Activated naive CD4-positive, alpha-beta T cell (primary cell): ENCODE measurements at places on chromosomes 5 and 9.

- DNase-seq: no peak
Measured at GRCh38 chr5:171649075-171649401, 136.6 kb upstream of the SMIM23 start.

DNA sequence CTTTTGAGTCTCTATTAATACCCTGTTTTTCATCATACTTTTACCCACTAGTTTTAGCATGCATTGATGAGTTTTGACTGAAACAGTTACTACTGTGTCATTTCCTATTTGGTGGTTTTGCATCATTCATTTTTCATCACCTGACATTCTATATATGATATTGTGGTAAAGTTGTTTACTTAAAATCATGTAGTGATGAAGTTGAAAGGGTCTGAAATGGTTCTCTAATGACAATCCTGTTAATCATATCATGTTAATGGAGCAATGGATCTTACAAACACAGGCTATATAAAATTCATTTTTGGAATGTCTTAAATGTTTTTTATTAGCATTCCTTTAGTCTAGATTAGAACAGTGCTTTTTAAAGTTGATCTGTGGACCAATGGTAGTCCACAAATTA, 84.1 kb downstream of the ERBIN start:
- no peak for DNase-seq

GRCh38 chr5:168702511-168702910, 123.3 kb upstream of the PANK3 start:
- no peak for DNase-seq

DNA sequence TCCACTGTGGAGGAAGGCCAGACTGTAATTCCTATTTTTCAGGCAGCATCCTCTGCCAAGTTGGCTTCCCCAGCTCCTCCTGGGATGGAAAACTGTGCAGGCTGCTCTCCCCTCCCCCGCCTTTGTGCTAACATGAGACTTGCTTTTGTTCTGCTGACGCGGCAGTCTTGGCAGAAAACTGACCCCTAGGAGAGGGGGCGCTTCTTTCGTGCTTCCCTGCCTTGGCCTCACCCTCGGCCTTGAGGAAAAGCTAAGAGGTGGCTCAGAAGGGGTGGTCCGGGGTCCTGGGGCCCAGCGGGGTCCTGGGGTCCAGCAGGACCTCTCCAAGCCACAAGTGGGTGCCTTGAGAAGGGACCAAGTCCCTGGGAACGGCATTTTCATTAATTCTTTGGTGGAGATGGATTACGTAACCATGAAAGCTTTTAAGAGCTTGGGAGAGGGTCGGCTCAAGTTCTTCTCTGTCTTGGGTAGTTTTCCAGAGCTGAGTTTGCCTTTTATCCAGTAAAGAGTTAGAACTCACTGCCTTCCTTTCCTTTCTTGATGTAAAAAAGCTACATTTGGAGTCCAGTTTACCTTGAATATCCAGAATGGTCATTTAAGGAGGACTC, 51.0 kb downstream of the SH3PXD2B start:
- no peak for DNase-seq

- DNase-seq: no peak
Measured at GRCh38 chr9:131616983-131617604, 71.8 kb downstream of the PRRT1B start.

DNA sequence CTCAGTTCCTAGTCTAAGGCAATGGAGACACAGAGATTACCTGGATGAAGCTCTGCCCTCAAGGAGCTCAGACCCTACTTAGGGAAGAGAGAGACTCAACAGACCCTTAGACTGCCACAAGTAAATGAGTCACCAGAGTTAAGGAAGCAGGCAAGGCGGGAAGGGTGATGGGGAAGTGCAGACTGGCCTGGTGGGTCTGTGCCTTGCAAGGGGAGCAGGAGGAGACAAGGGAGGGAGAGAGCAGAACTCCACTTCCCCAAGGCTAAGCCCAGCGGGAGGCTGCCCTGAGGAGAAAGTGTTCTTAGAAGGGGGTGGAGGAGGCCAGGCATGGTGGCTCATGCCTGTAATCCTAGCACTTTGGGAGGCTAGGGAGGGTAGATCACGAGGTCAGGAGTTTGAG, 83.7 kb downstream of the HRH2 start:
- no peak for DNase-seq

- DNase-seq: no peak
Measured at GRCh38 chr5:76610196-76610595, 13.0 kb downstream of the F2RL2 start.

GRCh38 chr5:90549729-90550275, 8.8 kb upstream of the ADGRV1 start:
- no peak for DNase-seq

DNA sequence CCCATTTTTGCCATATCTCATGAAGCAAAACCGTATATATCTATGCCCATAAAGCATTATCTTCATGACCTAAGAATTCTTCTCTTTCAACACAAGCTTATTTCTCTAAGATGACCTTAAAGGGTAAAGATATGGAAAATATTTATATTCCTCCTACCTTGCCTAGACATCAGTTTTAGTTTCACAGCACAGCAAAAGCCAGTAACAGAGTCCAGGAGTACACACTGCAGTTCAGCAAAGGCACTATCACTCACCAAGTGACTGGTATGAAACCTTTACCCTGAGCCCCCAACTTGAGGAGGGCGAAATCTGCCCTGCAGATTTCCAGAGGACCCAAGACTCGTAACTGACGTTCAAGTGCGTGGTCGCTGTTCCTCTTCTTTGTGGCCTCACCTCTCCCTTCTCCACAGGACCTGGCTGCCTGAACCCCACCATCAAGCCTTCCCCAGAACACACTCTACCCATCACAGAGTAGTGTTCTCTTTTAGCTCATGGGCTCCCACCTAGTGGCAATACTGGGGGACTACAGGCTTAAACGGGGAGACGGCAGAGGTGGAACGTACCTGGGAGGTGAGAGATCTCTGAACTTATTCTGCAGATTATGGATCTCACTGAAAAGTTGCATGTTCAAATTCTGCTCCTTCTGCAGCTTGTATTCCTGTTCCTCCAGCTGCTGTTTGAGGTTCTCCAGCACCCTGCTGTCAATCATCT, 141.0 kb downstream of the CDK5RAP2 start:
- no peak for DNase-seq

DNA sequence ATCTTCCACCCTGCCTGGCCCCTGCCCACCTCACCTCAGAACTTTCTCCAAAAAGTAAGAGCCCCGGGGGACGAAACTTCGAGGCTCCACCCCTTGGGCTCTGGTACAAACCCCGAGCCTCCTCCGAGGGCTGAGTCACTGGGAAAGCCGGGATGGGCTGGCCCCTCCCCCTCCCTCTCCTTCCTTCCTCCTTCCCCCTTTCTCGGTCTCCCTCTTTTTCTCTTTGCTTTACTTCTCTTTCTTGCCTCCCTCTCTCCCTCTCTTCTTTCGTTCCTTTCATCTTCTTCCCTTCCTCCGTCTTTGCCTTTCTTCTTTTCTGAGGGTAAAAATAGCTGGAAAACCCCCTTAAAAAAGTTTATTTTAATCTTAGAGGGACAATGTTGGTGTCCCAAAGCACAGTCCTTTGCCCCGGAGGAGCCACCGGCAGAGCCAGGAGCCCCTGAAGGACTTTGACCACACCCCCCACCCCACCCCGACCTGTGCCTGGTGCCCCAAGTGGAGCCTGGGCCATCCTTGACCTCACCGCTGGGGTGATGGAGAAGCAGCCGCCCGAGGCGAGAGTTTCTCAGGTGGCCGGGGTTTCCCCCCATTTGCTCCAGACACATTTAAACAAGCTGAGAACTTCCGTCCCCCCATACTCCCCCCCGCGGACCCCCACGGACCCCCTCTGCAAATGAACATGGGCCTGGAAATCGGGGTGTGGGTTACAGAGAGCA, 5.7 kb upstream of the NOTCH1 start:
- no peak for DNase-seq

- no peak for DNase-seq
Measured at GRCh38 chr5:80082731-80083100, 47.6 kb downstream of the THBS4 start.

DNA sequence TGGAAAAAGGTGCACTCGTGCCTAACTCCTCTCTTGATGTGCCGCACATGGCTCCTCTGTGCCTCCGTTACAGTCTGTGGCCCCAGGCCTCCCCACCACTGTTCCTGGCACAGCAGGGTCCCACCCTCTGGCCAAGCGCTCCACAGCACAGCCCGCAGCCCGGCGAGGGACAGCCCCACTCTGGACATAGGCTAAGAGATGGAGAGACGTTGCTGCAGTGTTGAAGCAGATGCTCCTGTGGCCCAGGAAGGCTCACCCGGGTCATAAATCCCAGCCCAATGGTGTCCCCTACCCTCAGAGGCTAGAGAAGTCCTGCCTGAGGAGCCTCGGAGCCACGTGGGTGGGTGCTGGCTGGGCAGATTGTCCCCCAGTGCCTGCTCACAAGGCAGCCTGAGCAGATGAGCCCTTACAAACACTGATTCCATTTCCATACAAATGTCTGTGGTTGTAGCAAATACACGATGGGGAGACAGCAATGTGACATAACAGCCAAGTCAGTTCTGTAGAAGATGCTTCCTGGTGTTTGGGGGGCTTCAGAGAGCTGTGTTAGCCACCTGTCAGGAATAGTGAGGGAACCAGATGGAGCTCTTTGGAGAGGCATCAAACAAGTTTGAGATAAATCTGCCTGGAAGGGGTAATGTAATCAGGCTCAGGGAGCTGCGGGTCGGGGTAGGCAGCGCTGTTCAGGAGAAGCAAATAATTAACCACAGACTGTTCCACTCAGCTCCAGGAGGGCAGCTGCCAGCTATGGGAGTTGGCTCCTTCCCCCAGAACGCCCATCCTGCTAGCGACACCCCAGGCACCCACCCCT, 41.7 kb downstream of the C5orf15 start:
- DNase-seq: no peak

GRCh38 chr9:98380065-98380681, 124.7 kb upstream of the TBC1D2 start:
- no peak for DNase-seq

- DNase-seq: no peak
Measured at GRCh38 chr5:113273948-113274347, 160.8 kb downstream of the TSSK1B start.
